NCI-H1048 (cell line): ENCODE measurements at places on chromosomes 16 and 17.

DNA sequence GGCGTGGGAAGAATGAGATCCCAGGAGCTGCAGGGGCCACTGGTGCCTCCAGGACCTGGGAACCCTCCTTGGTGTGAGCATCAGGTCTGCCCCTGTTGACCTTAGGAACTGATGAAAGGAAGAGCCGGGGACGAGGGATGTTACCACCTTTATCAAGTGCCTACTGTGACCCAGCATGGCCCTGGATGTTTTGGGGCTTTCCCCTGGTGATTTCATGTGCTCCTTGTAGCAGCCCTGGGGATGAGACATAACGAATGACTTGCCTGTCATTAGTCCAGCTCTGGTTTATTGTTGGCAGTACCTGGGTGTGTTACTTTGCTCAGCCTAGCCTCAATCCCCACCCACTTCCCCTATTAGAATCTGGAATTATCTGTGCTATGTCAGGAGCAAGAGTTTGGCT is 39.9 kb downstream of the WSCD1 start:
- no peak for DNase-seq

DNA sequence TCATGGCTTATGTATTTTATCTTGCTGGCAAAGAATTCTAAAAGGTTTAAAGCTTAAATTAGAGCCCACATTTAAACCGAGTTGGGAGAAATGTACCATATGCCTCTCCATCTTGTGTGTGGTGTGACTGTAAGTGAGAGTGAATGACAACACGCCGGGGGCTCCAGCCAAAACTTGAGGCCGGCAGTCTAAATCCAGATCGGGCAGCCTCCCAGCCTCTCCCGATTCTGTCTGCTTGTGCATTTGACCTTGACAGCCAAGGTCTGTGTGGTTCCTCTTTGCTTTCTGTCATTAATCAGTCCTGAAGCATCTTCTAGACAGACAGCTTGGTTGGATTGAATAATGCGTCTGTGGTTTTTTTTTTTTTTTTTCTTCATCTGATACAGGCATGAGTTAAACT is 1093.2 kb upstream of the EEF2KMT start:
- no peak for DNase-seq

- DNase-seq = no peak
Measured at GRCh38 chr16:2777903-2778629, 986 bp upstream of the ELOB start.

DNA sequence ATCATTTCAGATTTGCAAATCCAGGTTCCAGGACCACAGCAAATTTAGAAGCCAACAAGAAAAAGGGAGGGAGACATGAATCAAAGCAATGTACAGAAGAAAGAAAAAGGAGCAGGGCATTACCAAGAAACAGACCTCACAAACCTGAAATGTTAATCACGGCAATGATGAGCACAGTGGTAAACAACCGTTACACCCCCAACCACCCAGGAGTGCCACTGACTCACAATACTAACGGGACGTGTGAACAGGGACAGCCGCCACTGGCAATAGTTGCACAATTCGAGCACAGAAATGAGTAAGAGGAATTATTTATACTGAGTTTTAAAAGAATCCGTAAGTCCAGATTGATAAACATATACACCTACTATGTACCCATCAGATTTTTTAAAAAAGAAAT is 13.8 kb downstream of the USP22 start:
- DNase-seq = no peak

GRCh38 chr17:74786431-74787055 is 10.4 kb upstream of the NAT9 start:
- no peak for DNase-seq

GRCh38 chr16:77197747-77198146 is 1.5 kb upstream of the SYCE1L start:
- DNase-seq = no peak

- no peak for DNase-seq
Measured at GRCh38 chr16:27290562-27290961, 22.0 kb upstream of the NSMCE1 start.

- DNase-seq = no peak
Measured at GRCh38 chr17:7043497-7044198, at the start of gene SLC16A11. SLC16A11 (minus strand) TSS chr17:7044092; CDS start chr17:7043513, 579 bp downstream.
